Activated CD4-positive, alpha-beta T cell treated with anti-CD3 and anti-CD28 coated beads for 4 hours (primary cell): ENCODE measurements at places on chromosomes 16 and 17.

DNA sequence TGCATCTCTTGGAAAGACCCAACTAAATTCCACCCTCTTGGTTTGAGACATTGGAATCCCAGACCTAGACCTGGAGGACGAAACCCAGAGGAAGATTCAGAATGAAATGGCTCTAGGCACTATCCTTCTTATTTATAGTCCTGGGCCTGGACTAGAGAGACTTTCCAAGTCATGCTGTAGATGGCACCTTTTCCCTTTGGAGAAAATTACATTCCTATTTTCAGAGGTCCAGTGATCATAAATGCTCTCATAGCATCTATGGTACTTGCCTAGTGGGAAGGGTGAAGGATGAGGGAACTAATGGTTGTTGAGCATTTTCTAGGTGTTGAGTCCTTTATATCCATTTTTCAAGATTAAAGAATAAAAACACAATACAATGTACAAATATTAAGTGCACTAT lies 37.1 kb downstream of the SPACA3 start:
- no peak for DNase-seq

DNA sequence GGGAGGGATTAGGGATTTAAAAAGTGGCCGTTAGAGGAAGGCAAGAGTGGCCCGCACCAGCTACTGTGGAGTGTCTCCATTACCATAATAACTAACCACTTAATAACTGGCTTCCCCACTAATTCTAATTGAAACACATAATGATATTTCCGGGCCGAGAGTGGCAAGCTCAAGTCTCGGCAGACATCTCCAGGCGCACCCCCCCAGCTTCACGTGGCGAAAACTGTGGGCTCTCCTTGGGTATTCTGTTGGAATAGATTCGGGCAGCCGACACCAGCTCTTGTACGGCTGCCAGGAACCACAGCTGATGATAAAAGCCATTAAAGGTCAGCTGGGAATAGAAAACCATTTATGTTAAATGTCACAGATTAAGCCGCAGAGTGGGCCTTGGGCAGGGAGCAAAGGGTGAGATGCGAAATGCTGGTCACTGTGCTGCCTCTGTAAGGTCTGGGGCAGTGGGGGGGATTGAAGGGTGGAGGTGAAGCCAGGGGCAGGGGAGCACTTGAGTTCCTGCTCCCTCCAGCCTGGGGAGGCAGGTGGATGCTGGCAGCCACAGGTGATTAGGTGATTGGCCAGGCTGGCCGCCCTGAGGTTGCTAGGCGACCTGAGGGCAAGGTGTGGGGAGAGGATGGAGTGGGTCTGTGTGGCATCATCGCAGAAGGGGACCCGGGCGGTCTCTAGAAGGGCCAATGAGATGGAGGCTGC lies 115.6 kb upstream of the SDK2 start:
- no peak for DNase-seq

- DNase-seq: no peak
These were observed 13.8 kb downstream of the HNF1B start for GRCh38 chr17:37731056-37731455.

DNA sequence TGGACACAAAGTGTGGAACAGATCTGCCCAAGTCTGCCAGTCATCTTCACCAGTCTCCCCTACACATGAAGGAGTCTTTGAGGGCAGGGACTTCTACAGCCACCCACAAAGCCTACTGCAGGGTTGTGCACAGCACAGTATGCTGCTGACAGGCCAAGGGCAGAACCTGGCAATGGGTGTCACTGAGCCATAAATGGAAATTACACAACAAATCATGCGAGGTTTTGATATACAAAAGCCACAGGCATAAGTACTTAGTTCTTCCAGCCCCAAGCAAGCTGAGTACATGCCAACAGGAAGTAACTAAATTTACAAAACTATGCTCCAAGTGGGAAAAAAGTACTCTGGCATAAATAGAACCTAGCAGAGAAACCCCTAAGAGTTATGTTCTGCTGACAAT lies 7.8 kb upstream of the PSMC3IP start:
- DNase-seq: no peak

GRCh38 chr17:59897090-59897489 lies 4.2 kb downstream of the RPS6KB1 start:
- no peak for DNase-seq

- DNase-seq: no peak
These were observed 437.7 kb downstream of the HS3ST3B1 start for GRCh38 chr17:14738652-14738988.

- DNase-seq: no peak
These were observed 758 bp upstream of the RPL23A start for GRCh38 chr17:28719021-28719433.

DNA sequence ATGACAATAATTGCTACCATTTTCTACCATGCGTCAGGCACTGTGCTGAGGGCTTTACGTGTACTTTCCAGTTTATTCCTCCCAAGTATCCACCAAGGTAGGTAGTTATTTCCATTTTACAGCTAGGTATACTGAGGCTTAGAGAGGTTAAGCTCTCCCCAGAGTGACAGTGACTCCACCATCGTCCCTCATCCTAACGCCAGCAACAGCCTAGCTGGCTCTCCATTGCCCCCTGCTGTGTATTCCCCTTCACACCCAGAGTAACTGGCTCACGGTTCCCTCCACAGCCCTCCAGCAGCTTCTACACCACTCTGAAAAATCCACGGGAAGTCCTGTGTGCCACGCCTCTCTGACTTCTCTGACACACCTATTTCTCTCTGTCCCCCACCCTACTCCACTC lies 7.1 kb upstream of the ASGR1 start:
- no peak for DNase-seq

DNA sequence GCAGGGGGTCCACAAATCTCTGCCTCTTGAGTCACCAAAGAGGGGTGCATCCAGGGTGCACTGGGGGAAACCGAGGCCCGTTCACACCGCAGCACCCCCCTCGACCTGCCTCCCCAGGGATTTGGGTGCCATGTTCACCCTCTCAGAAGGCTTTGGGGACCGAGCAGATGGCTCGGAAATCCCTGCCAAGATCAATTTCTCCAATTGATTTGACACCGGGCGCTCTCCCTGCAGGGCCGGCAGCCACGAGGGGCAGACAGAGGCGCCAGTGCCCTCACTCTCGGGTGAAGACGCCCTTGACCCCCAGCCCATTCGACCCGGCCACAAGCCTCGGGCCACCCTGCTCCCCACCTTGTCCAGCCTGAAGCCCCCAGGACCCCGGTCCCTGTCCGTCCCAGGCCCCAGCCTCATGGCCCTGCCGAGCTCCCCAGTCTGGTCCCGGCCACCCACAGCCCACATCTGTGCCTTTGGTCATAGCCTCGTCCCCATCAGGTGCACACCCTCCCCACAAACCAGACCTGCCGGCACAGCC lies 9.3 kb downstream of the SSTR5 start:
- DNase-seq: no peak

DNA sequence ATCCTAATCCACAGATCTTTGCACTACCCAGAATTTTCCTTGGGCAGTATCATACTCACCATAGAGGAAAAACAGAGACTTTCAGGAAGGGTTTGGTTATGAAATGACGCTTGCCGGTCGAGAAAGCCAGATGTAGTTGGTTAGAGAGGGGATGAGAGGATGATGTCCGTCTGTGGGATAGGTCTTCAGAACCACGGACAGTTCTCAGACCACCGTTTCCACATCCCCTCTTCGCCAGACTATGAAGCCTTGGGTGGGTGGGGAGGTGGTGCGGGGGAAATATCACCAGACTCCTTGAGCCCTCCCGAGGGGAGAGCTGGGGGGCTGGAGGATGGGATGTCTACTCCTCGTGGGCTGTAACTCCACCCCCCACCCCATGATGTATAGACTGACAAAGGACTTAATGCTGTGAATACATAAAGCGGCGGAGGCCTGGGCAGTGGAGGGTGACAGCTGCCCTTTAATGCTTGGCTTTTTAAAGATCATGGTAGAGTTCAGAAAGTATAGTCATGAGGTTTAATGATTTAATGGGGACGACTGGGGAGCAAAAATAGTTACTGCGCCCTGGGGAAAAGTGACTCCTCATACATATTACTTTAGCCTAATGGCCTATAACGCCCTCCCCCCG lies 96.6 kb downstream of the MRM1 start:
- DNase-seq: no peak

- DNase-seq: no peak
These were observed 8.5 kb upstream of the ADCY7 start for GRCh38 chr16:50257876-50258275.

- no peak for DNase-seq
These were observed 172.2 kb downstream of the SEC14L1 start for GRCh38 chr17:77312786-77313599.

GRCh38 chr16:23929856-23930255 lies 94.1 kb downstream of the PRKCB start:
- DNase-seq: no peak
